IPS-NIHi11 (cell line): ENCODE measurements at places on chromosomes 2 and 18.

DNA sequence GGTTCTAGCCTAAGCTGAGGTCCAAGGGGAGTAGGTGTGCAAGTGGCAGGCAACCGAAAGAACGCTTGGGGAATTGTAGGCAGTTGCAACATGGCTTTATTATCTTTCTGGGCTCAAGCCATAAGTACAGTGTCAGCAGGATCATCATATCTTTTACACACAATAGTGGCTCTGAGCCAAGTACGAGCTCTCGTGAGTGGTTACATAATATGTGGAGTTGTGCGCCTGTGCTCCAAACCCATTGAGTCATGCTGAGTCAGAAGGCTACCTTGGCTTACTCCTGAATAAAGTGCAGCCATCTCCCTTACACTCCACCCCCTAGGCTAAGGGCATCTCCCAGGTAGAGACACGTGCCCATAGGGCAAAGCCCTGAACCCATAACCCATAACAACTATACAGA is 233.9 kb downstream of the SATB2 start:
- DNase-seq: no peak

DNA sequence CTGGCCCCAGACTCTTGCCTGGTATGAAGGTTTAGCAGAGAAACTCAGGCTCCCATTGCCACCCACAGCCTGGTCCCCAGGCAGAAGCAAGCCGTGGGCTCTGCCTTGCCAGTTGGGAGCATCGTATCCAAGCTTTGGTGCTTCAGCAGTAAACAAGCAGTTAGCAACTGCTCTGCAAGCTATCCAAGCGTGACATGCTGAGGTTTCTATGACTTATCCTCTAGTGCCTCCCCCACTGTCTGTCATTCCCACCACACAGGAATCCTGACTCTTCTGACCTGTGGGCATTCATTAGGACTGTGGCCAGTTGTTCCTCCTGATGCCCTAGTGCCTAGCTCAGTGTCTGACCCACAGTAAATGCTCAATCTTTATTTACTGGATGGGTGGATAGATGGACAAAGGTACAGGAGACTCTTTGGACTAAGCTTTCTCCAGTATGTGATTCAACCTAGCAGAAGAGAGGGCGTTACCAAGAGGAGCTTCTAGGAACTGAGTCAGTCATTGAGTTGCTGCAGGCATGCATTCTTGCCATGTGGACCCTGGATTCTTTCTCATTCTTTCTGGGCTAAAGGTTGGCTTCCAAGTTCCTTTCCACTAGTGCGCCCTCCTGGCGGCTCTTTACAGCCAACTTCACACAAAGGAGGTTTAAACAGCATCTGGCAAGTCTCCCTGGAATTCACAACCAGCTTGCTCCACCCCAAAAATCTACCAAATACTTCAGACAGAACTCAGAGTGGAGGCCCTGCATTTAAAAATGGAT is 40.6 kb upstream of the MRPL19 start:
- DNase-seq: peak; percentile 38

DNA sequence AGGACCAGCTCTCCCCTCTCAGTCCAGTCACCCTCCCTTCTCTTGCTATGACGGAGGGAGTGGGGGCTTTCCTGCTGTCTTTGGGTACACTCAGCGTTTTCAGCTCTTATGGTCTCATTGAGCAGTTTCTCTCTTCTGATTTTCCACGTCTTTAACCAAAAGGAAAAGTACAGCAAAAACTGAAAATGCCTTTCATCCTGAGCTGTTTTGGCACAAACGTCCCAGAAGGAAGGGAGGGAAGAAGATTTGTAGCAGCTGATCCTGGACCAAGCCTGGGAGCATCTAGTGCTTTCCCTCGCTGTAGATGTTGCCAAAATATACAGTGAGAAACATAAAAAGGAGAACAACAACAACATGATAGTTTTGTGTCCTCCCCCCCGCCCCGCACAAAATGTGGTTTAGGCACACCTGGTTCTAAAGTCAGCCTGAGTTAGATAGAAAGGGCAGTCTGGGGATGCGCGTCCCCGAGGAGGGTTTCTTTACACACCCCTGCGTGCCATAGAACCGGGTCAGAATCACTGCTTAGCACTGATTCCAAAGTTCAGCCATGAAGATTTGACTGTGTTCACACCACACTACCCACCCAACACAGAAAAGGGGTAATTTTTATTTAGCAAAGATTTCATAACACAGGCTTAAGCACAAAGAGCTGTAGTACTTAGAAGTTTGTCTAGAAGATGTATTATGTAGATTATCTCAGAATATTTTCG is 53.4 kb downstream of the SLC40A1 start:
- no peak for DNase-seq

- DNase-seq: no peak
Observed at GRCh38 chr2:162282765-162283425, 35.6 kb downstream of the IFIH1 start.

GRCh38 chr2:196967116-196967515 is 40.6 kb upstream of the PGAP1 start:
- DNase-seq: peak; percentile 52

GRCh38 chr2:2941205-2941604 is 436.4 kb downstream of the EIPR1 start:
- no peak for DNase-seq

DNA sequence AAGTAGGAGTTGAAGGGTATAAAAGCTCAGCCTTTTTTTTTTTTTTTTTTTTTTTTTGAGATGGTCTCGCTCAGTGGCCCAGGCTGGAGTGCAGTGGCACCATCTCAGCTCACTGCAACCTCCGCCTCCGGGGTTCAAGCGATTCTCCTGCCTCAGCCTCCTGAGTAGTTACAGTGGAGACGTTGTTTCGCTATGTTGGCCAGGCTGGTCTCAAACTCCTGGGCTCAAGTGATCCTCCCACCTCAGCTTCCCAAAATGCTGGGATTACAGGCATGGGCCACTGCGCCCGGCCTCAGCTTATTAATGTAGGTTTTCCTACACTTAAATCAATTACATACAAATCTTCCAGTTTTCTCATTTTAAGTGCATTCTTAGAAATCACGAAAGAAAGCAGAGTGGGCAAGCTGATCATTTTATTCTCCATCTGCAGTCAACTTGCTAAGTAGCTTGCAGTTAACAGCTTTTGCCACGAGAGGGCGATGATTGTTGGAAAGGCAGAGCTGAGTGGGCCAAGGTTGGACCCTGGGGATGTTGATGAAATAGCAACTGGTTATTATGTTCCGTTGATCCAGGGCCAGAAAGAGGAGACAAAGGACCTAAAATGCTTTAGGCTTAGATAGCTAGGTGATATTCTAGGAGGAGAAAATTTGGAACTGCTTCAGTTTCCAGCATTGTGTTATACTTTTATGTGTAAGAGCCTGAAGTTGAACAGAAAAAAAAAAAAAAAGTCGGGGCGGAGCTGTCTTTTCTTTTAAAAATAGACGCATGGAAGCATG is 234.4 kb upstream of the EPAS1 start:
- DNase-seq: peak; percentile 78

DNA sequence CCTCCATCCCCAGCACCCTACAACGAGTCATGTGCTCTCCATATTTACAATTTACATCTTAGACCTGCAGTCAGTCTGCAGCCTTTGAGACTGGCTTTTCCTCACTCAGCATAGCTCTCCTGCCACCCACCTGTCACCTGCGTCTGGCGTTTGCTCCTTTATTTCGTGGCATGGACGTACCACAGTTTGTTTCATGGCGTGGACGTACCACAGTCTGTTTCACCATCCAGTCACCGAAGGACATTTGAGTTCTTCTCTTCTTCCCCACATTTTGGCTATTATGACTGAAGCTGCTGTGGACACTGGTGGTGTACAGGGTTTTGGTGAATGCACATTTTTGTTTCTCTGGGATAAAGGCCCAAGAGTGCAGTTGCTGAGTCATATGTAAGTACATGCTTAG is 141.8 kb upstream of the CTDP1 start:
- DNase-seq: no peak
